ENCODE measurements at places on chromosomes 5 and 9.
A peak's percentile ranks its signal among the peaks of the same experiment; 100 is the strongest.

DNA sequence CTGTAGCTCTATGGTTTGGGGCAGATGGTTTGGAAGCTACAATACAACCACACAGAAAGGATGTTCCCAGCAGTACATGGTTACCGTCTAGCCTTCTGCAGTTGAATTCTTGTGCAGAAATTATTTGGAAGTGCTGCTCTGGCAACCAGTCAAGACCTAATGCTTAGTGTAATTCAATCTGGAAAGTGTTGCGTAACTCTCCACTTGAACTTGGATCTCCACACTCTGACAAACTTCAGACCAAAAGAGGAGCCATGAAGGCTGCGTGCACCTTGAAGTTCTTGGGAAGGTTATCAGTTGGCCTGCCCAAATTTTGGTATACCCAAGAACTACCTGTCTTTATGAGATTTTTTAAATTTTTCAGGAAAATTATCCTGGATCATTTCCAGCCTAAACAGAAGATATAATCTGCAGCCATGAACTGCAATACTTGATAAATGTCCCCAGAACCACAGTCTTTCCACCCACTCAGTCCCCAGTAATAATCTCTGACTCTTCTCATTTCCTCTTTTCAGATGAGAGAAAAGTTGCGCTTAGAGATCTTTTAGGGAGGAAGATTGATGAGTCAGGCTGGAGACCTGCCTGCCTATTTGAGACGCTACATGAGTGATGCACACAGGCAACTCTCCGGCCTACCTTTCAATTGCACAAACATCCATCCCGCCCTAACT lies 159.9 kb downstream of the FANCC start:
- no peak for DNase-seq

DNA sequence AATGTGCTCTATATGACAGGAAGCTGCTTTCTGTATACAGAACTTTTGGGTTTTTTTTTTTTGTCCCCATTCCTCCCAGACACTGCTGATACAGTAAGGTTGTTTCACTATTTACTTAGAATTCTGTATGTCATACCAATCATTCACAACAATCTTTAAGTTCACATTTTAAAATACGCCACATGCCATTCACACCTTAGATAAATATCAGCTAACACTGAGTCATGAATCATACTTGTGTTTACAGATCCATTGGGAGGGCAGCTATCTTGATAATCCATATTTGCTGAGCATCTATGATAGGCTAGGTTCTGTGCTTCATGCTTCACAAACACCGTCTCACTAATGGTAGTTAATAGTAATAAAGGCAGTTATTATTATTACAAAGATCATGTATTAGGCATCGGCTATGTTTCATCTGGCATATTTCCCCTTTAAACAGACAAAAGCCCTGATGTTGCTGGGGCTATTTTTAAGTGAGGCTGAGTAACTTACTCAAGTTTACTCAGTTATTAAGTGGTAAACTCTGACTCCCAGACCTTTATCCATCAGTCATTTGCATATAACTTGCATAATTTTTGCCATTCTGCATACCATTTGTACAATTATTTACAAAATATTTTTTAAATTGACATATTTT lies 152.2 kb upstream of the HMHB1 start:
- no peak for DNase-seq

- no peak for DNase-seq
These were observed 254.7 kb downstream of the NR3C1 start for GRCh38 chr5:143148771-143149170.

- no peak for DNase-seq
These were observed 461.1 kb upstream of the NUDT12 start for GRCh38 chr5:104023739-104024138.

- DNase-seq = no peak
These were observed 19.8 kb upstream of the SPTAN1 start for GRCh38 chr9:128532581-128532980.

- DNase-seq = no peak
These were observed 116.5 kb upstream of the CACNA1B start for GRCh38 chr9:137761032-137761431.

DNA sequence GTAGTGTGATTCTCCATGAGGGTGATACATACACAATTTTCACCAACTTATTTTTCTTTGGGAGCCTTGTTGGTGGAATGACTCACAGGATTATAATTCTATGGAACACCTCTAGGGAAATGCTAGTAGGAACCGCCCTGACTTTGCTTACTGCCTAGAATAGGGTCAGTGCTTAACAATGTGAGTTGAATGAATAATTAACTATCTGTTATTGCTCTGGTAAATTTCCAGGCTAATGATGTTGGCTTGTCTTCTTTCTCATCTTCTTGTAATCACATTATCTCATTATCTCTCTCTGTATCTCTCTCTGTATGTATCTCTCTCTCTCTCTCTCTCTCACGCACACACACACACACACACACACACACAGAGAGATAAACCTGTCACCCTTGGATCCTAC lies 291.1 kb downstream of the TRIM32 start:
- no peak for DNase-seq

DNA sequence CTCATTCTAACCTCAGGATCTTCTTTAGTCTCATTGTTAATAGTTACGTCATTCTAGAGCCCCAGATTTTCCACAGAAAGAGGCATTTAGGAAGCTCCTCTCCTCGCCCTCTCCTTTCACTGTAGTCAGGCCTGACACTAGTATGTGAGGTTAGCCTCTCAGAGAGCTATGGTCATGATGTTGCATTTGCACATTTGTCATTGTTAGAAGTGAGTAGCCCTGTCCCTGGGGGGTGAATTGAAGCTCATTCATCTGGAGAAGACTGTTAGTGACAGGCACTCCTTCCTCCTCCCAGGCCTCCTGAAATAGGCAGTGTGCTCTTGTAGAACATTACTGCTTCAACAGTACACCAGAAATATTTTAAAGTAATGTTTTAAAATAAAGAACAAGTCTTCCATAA lies 26.6 kb upstream of the LRRTM2 start:
- DNase-seq = no peak

GRCh38 chr9:16052146-16052545 lies 499.3 kb downstream of the CCDC171 start:
- no peak for DNase-seq

DNA sequence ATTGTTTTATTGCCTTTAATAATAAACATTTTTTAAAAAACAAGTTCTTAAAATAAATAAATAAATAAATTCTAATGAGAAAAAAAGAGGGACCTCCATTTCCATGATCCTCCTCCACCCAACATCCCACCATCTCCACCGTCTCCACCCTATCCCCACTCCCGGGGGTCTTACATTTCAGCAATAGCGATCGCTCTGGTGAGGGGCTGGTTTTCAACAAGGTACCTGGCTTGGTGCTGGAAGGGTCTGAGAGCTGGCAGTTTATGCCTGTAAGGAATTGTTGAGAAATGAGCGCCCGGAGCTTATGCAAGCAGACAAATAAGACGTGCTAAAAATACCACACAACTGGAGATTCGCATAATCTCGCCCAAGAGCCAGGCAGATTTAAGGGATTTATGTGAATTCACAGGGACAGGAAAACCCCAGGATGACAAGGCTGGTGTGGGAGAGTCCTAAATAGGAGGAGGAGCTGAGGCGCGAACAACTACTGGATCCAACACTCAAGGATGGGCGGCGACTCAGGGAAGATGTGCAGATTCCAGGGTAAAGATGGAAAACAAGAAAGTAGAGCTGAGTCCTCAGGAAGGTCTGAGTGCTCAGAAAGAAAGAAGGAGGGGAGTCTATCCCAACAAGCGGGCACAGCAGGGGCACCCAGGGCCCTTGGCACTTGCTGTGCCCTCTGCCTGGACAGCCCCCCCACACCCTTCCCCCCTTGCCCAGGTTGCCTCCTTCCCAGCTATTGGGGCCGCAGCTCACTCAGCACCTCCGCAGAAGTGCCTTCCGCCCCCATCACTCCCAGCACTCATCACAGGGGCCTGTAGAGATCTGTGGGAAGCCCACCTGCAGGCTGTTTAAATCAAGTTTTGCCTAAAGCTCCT lies 27.0 kb downstream of the TRIM14 start:
- peak; percentile 30 for DNase-seq

DNA sequence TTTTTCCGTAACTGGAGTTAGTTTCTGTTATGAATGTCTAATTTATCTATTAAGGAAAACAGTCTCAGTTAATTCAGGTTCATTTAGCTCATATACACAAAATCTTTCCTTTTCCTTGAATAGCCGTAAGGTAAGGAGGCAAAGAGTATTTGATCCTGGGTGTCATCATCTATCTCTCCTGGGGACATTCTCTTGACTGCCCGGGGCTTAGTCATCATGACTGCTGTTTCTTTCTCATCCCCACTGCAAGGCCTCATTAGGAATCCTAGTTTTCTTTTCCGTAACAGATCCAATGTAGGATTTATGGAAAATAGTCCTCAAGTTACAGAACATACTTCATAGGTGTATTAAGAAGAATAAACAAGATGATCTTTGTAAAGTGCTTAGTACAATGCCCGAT lies 134.9 kb upstream of the CHD1 start:
- no peak for DNase-seq

GRCh38 chr5:24555229-24555628 lies 89.5 kb downstream of the CDH10 start:
- DNase-seq = no peak

GRCh38 chr5:172870715-172871461 lies 36.8 kb downstream of the ERGIC1 start:
- DNase-seq = peak; percentile 88

- no peak for DNase-seq
These were observed 20.8 kb upstream of the ANXA6 start for GRCh38 chr5:151178372-151178771.

GRCh38 chr9:88938189-88938588 lies 53.1 kb upstream of the S1PR3 start:
- DNase-seq = no peak

GRCh38 chr9:79026316-79026715 lies 545.4 kb upstream of the TLE4 start:
- DNase-seq = no peak

DNA sequence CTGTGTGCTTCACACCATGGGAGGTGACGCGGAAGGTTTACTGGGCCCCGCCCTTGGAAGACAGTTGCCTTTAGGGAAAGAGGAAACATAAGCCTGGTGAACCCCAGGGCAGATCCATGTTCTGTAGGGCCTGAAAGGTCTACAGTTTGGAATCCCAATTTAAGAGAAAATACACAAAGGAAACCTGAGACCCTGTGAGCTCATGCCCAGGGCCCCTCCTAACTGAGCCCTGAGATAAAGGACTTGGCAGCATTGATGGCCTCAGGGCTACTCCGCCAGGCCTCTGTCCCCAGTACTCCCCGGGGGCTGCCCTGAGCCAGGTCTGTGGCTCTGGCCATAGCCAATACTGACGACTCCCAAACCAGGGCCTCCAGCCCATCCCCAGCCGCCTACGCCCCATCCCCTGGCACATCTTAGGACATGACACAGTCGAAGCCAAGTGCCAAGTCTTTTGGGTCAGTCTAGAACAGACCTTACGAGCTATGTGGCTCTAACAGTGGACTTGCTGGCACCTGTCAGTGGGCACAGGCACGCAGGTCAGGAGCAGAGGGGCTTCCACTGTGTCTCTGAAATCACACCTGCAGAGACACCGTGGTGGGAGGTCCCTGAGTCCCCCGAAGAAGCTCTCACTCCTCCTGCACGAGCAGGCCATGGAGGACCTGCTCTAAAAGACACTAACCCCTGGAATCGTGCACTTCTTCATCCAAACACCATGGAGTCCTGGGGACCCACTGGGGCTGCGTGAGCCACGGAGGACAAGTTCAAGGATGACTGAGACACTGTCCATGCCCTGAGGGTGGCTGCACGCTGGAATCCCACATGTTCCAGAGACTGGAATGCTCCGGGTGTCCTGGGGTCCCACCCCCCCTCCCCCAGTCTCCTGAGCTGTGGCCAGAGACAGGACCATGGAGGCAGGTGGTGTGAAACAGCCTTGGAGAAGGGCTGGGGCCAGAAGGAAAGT lies 40.3 kb upstream of the BARHL1 start:
- DNase-seq = no peak

DNA sequence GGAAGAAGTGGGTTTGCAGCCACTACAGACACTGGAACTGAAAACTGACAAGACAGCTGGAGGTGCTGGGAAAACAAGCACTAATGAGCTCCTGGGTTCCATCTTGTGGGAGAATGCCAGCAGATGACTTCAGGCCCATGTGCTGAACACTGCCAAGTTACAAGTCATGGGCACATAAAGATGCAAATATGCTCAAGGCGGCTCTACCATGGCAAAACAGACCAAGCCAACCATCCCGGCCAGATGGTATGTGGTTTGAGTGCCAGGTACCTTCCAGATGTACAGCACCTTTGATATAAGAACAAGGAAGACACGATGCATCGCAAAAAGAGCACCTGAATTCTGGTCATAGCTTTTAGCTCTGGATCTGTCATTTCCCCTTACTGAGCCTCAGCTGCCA lies 19.9 kb downstream of the TNFSF8 start:
- no peak for DNase-seq

DNA sequence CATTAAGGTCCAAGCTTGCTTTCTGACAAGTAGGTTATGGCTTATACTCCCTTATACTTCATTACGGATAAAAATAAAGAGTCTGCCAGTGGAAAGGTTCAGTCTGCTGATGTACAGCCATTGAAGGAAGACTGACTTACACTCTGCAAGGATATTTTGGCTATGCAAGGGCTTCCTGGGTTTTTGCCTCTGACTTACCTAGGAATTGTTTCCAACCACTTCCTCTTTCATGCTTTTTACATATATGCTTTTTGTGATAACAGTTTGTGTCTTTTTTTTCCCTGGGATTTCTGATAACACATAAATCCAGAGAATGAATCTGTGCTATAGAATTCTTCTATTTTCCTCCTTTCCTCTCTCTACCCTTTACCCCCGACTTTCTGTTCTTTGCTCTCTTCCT lies 16.8 kb downstream of the ISOC1 start:
- no peak for DNase-seq

GRCh38 chr5:170896779-170897178 lies 35.0 kb downstream of the RANBP17 start:
- no peak for DNase-seq

DNA sequence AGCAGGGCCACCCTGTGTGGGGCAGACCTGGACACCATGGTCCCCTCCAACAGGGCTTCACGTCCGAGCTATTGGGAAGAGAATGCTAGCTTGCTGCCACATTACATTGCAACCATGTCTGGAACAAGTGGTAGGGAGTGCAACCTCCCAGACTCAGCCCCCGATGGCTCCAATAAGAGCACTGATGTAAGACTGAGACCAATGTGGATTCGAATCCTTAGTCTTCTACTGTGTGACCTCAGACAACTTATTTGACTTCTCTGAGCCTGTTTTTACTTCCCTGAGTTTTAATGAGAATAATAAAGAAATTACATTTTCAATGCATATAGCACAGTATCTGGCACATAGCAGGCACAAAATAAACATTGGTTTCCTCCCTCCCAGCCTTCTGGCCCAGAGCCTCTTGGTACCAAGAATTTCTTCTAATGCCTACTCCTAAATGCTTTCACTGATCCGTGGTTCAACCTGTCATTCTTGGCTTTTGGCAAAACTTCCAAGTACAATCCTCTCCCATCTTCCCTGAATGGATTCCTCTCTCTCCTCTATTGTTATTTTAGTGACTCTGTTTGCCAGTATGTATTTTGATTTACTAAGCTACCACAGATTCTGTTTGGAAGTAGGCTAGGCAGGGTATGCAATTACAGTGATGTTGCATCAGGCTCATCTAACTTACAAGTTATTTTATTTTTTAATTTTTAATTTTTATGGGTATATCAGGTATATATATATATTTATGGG lies 34.6 kb upstream of the COL15A1 start:
- no peak for DNase-seq
